HFFc6 (cell line): ENCODE measurements at places on chromosomes 16 and 17. TPM values are rescaled to one million over a fixed set of nuclear protein-coding genes. Genes with fewer than 3 reads are reported as not detected.
A peak's percentile ranks its signal among the peaks of the same experiment; 100 is the strongest.

MEOX1 gene
- total RNA-seq, result not detected in 2 replicates

DNA sequence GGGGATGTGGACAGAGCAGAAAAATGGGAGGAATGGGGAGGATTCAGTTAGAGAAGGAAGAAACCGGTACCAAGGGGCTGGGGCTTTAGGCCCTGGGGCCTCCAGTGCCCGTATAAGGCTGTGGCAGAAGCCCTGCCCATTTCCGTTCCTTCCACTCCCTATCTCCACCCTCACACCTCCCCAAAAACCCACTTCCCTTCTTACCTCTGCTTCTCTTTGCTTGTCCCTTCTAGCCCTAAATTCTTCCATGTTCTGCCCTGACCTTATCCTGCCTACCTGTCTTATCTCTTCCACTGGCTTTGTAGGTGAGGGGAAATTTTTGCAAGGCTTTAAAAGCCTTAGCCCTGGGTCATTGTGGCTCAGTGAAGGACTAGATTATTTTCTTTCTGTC lies 4.1 kb downstream of the RNF167 start:
- DNase-seq, result no peak

DNA sequence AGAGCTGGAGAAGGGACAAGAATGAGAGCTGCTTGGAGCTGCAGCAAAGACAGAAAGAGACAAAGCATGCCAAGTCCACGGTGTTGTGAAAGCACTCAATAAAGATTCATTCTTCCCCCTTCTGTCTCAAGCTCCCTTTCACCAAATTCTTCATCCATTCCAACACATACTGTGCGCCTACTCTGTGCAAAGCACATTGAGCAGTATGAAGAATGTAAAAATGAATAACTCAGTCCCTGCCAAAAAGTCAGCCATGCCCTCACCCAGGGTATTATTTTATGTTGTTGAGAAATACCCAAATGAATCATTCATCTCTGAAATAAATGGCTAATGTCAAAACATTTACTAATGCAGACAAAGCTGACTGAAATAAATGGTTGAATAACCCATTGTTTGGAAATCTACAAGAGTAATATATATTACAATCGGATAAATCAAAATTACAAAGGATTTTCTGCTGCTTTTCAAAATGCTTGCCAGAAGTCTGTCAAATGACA lies 282.9 kb upstream of the IRX5 start:
- DNase-seq, result no peak

DNA sequence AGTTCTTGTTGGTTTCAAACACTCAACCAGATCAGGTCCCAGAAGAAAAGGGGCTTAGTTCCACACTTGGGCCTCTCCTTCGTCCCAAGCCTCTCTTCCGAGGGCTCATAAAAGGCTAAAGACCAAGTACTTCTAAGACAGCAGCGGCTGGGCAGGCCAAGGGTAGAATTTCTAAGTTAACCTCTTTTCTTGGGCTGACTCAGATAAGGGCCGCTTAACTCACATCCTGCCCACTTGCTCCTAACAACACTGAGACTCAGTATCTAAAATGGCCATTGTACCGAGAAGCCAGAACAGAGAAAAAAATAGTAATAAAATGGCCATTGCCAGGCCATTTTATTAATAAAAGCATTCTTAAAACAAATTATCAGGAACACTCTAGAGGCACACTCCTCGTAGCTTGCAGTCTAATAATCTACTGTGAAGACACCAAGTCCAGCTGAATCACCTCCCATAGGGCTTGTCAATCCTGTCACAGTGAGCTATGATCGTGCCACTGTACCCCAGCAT lies 42.1 kb downstream of the RANBP10 start:
- DNase-seq, result no peak

DNA sequence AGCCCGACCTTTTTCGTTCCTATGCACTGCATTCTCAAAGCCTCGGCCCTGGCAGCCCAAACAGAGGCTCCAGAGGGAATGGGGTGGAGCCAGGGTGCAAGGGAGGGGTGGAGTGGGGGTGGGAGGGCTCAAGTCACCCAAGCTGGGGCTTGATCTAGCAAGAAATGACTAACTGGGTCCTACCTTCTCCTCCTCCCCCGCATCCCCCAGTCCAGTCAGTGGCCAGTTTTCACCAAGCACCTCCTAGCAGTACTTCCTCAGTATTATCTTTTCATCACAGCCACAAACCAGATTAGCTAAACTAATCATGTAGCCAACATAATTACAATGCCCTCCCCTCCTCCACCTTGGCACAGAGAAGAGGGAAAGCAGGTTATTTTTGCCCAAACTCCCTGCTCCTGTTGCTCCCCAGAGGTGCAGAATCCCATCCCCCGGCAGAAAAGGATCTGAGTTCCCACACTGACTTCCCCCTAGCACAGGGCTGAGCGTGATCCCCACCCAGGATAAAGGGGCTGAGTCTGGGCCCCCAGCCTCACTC lies 2.2 kb downstream of the JUP start:
- DNase-seq, result no peak

GRCh38 chr16:10121491-10121890 lies 60.7 kb downstream of the GRIN2A start:
- DNase-seq, result peak; percentile 76
